Activated T-cell treated with anti-CD3 and anti-CD28 coated beads for 48 hours (primary cell): ENCODE measurements at places on chromosomes 11 and 22.

GRCh38 chr11:1824221-1825038 lies 10.4 kb upstream of the SYT8 start:
- DNase-seq = no peak

DNA sequence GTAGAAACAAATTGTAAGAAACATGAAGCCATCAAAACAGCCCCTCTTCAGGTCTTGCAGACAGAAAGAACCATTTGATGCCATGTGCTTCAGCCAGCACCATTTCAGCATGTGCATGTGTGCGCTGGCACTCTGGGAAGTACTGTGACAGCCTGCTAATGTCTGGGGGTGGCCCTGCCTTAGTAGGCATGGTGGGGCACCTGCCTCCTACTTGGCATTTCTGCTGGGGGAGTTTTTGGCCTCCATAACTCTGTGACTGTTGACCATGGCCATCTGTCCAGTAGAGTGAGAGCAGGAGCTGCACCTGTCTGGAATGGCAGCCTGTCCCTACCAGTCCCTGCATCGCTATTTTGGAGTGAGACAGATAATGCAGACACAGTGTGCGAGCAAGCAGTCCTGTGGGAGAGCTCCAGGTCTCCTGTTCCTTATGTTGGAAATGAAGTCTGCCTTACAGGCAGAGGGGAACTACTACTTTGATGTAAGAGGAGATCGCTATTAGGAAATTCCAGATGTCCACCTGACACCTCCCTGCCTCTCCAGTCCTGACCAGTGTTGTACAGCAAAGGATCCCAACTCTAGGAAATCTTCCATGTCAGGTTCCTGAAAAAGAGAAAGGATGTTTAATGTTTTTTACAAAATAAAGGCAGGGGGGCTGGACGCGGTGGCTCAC lies 102.5 kb downstream of the ATXN10 start:
- no peak for DNase-seq

GRCh38 chr11:108873941-108874340 lies 209.1 kb downstream of the DDX10 start:
- DNase-seq = no peak

- DNase-seq = peak; percentile 21
Observed at GRCh38 chr11:94171693-94172440, 43.2 kb downstream of the PANX1 start.

- DNase-seq = no peak
Observed at GRCh38 chr22:45172881-45173585, 9.3 kb downstream of the NUP50 start.

GRCh38 chr11:72221386-72222075 lies 3.0 kb upstream of the INPPL1 start:
- no peak for DNase-seq

DNA sequence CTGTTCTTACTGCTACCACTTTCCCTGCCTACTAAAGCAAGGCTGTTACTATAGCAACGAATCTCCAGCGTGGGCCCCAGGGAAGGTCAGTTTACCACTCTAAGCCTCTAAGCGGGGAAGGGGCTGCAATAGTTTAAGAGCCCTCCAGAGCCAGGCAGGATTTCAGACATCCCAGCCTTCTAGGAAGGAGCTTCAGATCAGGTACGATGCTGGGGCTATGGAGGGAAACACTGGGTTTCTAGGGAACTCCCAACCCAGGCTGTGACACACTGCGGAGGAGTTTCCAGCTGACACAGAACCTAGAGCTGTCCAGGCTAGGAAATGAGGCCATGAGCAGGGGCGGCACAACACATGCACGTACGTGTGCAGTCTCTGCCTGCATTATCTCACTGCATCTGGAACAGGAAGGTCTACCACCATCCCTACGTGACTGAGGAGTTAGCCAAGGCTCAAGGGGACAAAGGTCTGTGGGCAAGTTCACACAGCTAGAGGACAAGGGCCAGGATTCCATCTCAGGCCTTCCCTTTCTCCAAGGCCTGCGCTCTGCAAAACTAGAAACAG lies 20.4 kb downstream of the HPS4 start:
- no peak for DNase-seq

DNA sequence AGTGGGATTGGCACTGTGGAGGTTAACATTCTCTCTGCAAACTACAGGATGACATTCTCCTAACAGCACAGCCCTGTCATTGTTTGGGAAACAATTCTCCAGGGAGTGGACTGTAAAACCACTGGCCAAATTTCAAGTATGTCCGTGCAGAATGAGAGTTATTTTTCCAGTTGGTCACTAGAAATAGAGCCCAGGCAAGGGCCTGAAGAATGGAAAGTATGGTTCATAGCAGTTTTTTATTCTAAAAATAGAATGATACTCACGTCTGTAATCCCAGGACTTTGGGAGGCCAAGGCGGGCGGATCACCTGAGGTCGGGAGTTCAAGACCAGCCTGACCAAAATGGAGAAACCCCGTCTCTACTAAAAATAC lies 39.0 kb upstream of the CD44 start:
- no peak for DNase-seq

GRCh38 chr11:551596-551995 lies 8.9 kb downstream of the LMNTD2 start:
- DNase-seq = no peak

GRCh38 chr22:27802346-27803073 lies 954 bp upstream of the MN1 start:
- no peak for DNase-seq

DNA sequence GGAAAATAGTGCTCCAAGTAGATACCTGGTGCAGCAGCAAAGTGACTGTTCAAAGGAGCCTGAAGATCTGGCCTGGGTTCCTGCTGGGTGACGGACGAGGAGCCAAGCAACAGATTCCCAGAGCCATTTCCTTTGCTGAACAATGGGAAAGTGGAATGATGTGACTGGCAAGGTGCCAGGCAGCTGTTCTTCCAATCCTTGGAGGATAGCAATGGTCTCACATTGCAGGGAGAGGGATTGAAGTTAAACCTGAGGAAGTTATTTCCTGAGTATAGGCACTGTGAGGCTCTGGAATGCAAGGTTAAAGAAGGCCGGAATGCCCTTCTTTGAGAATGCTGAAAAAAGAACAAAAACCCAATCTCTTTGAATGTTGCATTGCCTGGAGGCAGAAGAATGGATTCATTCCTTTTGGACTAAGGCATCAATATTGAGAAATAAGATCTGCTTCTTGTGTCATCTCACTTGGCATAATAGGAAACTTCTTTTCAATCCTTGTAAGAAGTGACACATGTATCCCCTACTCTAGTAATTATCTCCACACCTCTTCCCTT lies 223.8 kb downstream of the BLID start:
- DNase-seq = no peak

- DNase-seq = no peak
Observed at GRCh38 chr22:25969286-25969685, 200.0 kb upstream of the SEZ6L start.

- DNase-seq = no peak
Observed at GRCh38 chr11:112769170-112769569, 192.1 kb upstream of the NCAM1 start.

GRCh38 chr22:26281941-26282340 lies 112.7 kb downstream of the SEZ6L start:
- DNase-seq = no peak

DNA sequence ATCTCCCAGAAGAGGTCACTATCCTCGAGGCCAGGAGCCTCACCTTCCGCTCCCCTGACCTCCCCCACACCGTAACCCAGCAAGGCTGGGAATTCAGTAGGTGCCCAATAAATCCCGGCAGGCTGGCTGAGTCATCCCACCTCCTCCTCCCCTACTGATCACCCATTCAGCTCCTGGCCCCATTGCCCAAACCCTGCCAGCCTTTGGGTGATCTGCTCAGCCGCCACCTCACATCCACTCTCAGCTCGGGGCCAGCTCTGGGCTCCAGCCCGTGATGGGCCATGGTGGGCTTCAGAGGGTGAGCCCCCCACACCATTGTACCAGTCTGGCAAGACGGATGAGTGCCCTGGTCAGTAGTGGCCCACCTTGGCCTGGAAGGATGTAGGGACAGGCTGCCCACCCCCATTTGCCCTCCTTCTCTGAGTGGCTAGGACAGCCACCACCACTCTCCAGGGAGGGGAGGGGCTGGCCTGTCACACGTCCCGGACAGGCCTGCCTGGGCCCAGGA lies 8.2 kb downstream of the TRPM5 start:
- DNase-seq = no peak
